ENCODE measurements at places on chromosomes 2 and 18. TPM values are rescaled to one million over a fixed set of nuclear protein-coding genes. Genes with fewer than 3 reads are reported as not detected.

DNA sequence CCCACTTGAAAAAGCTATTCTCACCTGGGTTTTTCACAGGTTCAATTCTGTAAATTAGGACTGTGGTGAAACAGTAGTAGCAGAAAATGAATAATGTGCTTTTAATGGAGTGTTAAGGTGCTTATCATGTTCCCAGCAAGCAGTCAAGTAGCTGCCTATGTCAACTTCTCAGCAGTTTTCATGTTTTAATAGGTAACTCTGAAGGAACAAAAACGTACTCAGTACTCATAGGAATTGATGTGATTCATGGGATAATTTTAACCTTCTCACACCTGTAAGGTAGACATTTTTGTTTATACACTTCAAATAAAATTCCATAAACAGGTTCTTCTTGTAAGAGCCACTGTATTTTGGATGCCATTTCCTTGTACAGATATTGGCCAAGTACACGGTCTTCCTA lies 801.6 kb downstream of the MBD2 start:
- no peak for DNase-seq

Gene SCN3A
- polyA plus RNA-seq = 0.03 TPM

Gene KLHL30
- polyA plus RNA-seq = 0.03 TPM

- no peak for DNase-seq
Observed at GRCh38 chr2:155377931-155378444, 679.5 kb downstream of the KCNJ3 start.

Gene PCARE
- polyA plus RNA-seq = not detected

Gene REG3G
- polyA plus RNA-seq = not detected

Gene PARD3B
- 1.2 TPM for polyA plus RNA-seq

Gene MYL12B
- 419 TPM for polyA plus RNA-seq

DNA sequence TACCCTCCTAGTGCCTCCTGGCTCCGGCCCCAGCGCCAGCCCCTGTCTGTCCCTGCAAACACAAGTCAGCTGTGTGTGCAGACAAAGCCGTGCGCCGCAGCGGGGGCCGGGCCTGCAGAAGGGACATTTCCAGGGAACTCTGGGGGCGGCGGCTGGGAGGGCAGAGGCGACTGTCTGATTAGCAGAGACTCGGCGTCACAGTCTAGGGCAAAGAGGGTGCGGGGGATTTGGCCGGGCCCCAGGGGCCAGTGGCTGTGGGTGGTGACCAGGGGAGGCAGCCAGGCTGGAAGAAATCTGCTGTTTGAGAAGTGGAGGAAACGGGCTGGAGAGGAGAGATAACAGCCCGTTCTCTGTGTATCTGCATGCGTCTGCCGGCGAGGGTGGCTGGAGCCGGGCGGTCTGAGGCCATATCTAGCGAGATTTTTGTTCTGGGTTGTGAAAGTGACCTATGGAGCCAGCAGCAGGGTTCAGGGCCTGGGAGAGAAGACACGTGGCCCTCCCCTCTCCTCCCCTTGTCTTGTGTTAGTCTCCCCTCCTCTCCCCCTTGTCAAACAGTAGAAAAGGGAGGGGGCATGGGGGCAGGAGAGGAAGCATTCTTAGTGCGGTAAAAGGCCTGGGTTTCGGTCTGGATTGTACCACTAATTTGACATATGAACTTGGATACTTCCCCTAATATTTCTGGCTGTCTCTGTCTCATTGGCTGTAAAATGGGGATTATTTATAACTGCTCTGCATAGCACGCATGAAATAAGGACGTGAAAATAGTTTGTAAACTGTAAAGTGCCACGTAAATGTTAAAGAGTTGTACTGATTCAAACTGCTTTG lies 169.4 kb downstream of the SMAD7 start:
- DNase-seq = no peak

GRCh38 chr2:231425291-231425810 lies 29.8 kb downstream of the B3GNT7 start:
- DNase-seq = no peak
